ENCODE measurements at places on chromosomes 2 and 18. TPM values are rescaled to one million over a fixed set of nuclear protein-coding genes. Genes with fewer than 3 reads are reported as not detected.

Gene BCL11A
- not detected for total RNA-seq

Gene PSMD14
- total RNA-seq: 49.5 TPM

Gene C1QL2
- not detected for total RNA-seq

Gene CRYBA2
- total RNA-seq: not detected

Gene IL1F10
- not detected for total RNA-seq

Gene SLC20A1
- total RNA-seq: 30.3 TPM

Gene CABYR
- 0.36 TPM for total RNA-seq
